ENCODE measurements at places on chromosomes 1 and 21.

DNA sequence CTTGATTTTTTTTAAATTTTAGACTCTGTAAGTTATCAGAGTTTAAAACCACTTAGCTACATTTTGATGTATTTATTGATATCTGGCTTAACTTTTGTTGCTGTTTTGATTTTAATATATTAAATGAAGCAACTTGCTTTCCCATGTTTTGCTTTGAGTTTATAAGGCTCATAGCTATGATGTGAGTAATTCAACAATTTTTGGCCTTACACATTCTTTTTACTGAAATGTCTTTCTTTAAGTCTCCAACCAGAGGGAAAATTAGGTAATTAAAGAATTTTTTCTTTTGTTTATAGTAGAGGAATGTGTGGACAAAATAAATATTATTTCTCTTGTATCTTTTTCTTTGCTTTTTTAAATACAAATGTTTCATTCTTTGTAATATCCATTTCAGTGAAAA is 258.3 kb upstream of the ADAMTS5 start:
- DNase-seq: no peak

DNA sequence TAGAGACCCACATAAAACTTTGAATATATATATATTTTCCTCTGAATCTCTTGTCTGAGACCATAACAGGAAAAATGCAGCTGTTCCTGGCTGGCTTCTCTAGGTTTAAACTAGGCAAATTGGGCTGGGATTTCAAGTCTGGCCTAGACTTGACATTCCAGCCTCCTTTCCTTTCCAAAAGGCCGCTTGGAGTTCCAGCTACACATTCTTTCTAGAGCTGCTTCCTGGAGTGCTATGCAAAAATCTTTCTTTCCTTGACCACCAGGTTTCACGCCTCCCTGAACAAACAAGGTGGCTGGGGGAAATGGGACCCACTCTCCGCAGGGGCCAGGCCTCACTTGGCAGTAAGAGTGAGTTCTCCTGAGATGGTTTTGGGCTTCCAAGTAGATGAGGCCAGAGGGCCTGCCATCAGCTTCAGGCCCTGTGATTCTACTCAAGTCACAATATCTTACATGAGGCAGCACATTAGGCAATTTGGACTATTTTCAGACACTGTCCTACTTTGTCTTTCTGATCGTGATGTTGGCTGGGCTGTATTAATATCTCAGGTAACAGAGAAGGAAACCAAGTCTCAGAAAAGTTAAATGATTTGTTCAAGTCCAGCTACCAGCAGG is 102.4 kb downstream of the FAM78B start:
- no peak for DNase-seq

DNA sequence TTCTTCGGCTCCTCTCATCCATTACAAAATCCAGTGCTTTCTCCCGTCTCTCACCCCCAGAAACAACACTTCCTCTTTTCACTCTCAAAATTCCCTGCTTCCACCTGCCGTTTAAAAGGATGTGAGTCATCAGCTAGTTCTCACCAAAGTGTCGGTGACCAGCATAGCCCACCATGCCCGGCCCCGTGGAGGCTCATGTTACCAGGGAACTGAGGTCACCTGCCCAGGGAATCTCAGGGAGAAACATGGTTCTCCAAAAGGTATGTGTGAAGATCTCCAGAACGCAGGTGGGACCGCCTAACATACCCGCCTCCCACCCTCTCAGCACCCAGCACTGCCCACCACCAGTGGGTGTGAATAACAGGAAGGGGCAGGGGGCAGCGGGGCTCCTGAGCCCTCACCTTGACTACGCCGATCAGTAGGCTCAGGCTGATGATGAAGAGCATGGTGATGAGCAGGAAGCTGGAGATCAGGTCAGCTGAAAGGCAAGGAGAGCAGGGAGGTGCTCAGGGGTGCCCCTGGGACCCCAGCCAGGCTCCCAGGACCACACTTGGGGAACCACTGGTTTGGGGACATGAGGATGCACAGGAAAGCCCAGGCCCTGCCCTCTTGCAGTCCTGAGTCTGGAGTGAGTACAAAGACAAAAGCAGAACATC is 16.2 kb downstream of the LAPTM5 start:
- no peak for DNase-seq

- no peak for DNase-seq
These were observed 17.3 kb downstream of the SARS1 start for GRCh38 chr1:109231066-109231465.

DNA sequence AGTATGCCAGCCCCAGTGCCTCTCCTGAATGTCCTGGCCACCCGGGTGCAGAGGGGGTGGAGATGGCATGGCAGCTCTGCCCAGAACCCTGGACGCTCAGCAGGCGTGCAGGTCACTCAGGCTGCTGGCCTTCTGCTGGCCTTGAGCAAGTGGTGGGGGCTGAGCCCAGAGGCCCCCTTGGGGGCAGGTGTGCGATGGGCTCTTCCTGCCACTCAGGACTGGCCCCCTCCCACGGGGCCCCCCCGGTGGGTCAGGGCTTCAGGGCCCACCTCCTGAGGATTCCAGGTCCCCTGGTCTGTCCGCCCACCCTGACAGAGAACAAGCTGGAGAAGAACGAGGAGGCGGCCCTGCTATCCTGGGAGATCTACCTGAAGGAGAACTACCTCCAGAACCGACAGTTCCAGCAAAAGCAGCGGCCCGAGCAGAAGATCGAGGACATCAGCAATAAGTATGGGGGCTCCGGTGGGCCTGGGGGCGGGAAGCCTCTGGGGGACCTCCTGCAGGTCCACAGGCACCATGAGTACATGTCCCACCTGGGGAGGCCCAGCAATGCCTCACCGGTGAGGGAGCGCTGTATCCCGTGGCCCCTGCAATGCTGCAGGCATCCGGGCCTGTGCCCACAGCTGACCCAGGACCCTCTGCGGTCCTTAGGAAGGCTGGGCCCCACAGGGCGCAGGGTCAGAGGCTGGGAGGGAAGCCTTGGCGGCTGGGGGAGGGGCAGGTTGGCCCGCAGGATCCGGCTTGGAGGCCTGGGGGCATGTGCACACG is 37.0 kb upstream of the LRRC3 start:
- DNase-seq: no peak

DNA sequence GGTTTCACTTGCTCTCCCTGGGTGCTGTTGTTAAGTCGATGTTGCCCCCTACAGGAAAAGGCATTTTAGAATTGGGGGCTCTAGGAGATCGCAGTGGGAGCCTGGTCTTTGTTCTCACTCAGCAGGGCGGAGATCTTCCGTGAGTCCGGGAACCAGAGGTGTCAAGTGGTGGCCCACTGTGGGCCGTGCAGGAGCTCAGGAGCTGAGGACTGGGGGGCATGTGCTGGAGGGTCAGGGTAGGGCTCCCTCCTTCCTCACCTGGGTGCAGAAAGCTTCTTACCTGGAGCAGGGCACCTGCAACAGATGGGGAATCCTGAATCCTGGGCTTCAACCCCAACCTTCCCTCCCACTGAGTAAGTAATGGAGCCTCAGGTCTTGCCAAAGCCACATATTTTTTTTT is 392.7 kb downstream of the NPHP4 start:
- no peak for DNase-seq

DNA sequence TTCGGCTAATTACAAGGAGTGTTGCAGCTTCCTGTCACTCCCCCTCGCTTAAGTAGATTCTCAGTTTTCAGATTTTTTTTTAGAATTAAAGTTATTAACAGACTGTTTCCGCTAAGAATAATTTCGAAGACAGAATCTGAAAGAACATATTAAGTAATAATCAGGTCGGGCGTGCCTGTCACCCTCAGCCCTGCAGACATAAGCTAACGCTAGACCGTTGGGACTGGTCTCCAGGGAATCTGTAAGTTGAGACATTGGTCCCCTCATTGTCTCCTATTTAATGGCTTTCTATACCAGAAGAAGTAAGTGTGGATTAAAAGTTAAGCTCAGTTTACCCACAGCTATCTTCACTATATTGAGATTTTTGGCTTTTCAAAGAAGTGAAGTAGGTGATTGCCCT is 14.5 kb downstream of the NMNAT1 start:
- no peak for DNase-seq

DNA sequence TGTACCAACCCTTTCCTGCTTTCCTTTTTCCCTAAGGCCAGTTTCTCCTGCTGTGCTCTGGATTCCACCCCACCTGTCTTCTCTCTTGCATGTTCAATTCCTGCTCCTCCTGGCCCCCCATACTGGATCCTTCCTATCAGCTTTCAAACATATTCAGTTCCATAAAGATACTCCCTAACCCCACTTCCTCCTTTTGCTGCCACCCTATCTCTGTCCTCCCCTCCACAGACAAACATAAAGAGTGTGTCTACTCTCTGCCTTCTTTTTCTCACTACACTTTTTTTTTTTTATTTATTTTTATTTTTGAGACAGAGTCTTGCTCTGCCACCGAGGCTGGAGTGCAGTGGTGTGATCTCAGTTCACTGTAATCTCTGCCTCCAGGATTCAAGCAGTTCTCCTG is 16.9 kb upstream of the RPF1 start:
- DNase-seq: no peak

DNA sequence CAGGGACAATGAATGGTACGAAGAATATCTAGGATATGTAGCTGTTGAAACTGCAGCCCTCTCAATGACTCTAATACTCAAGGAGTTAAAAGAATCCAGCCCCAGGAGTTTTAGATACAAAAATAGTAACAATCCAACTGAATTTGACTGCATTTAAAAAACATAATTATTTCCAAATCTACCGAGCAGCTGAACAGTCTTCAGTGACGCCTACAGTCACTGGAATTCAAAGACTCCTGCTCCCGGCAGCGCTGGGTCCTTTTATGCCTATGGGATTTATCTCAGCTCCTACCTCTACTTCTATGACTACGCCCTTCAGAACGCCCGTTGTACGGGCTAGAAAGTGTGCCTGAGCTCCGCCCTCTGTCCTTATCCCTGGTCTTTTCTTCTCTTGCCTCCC is 55.7 kb downstream of the WARS2 start:
- DNase-seq: no peak

DNA sequence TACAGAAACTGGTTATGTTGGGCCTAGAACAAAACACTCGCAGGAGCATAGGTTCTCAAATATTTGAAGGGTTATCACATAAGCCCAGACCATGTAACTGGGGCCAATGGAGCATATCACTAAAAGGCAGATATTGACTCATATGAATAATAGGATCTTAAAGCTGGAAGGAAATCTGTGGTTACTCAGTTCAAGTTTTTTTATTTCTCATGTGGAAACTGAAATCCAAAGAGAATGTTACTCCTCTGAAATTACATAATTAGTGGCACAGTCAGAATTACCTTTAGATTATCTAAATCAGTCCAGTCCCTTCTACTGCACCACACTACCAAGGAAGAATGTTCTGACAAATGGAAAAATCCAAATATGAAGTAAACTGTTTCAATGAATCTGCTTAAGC is 12.0 kb downstream of the SLAMF8 start:
- no peak for DNase-seq

DNA sequence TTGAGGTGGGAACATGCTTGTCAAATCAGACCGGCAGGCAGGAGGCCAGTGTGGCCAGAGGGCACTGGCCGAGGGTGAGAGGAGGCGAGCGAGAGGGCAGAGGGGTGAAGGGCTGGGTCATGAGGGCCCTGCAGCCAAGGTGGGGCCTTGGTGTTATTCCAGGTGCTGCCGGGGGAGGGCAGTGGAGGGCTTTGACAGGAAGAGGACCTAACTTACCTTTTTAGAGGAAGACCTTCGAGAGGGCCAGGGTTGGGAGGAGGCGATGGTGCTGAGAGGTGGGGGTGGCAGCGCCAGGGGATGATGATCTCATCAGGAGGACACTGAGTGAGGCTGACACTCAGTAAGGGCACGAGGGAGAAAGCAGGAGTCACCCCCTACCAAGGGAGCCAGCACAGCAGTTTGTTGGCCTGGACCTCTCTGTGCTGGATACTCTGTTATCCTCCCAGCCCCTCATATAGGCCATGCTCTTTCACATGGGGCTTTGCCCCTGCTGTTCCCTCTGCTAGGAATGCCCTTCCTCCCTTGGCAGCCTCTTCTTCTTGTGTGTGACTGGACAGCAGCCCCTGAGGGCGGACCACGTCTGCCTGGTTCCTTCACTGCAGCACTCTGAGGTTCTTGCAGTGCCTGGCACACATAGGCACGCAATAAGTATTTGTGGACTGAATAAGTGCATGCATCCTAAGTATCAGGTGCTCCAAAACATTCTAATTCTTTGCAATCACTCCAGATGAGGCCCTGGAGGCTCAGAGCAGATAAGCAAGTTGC is 7.5 kb upstream of the TTC22 start:
- DNase-seq: no peak

- no peak for DNase-seq
These were observed 33.6 kb downstream of the RGS21 start for GRCh38 chr1:192350356-192350755.

GRCh38 chr1:55060133-55060999 is 21.0 kb downstream of the PCSK9 start:
- no peak for DNase-seq

DNA sequence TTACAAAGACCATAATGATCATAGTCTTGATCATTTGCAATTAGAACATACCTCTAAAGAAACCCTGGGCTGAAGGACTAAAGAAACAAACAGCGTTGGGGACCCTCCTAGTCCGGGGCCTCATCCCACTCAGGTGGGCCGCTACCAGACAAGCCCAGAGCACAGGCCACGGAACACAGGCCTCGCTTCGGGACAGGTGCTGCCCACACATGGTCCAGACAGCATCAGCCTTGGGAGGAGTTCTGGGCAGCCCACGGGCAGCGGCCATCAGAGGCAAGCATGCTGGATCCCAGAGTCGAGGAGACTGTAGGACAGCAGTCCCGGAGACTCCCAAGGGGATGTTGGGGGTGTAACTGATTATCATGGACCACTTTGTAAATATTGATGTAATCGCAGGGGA is 4.9 kb downstream of the C2CD2 start:
- no peak for DNase-seq

- DNase-seq: no peak
These were observed 29.6 kb downstream of the KCNC4 start for GRCh38 chr1:110239441-110240430.

DNA sequence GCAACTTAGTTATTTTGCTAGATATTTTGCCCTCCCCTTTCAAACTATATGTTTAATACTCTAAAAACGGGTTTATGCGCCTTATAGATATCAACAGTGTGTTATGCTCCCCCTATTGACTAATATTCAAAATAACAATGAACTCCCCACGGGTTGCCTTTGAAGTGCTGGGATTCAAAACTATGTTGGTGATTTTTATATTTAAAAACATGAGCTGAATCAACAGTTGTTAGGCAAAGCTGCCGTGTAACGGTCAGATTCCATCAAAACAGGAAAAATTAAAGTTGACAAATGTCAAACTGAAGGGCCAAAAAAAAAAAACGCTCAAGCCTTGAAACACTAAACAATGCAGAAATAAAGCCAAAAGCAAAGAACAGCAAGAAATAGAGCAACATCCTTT is 2.5 kb downstream of the TGFBR3 start:
- DNase-seq: no peak

GRCh38 chr1:178086294-178086693 is 7.6 kb upstream of the RASAL2 start:
- no peak for DNase-seq

DNA sequence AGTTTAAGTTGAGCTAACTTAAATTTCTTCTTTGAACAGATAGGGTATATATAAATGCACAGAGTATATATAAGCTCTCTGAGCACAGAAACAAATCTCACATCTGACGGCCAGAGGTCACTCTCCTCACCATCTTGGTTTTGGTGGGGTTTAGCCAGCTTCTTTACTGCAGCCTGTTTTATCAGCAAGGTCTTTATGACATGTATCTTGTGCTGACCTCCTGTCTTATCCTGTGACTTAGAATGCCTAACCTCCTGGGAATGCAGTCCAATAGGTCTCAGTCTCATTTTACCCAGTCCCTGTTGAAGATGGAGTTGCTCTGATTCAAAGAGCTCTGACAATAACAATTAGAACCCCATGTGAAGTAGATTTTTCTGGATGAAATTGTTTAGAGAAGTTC is 1.6 kb upstream of the MOV10 start:
- no peak for DNase-seq

Measured in retina (tissue), 1 donor.